ENCODE measurements at places on chromosomes 11 and 22. TPM values are rescaled to one million over a fixed set of nuclear protein-coding genes. Genes with fewer than 3 reads are reported as not detected.

C1QTNF4 gene
- total RNA-seq = not detected

ANO9 gene
- total RNA-seq = 45.6 TPM

HEPACAM gene
- not detected for total RNA-seq

SSH3 gene
- 19.4 TPM for total RNA-seq

KRTAP5-8 gene
- total RNA-seq = not detected

OR52E8 gene
- total RNA-seq = not detected

FLRT1 gene
- 0.36 TPM for total RNA-seq

TRPC6 gene
- total RNA-seq = not detected

TSSK2 gene
- total RNA-seq = not detected

DDX25 gene
- total RNA-seq = not detected

PIH1D2 gene
- 0.36 TPM for total RNA-seq

KRTAP5-1 gene
- total RNA-seq = not detected

HBE1 gene
- not detected for total RNA-seq

INPP5J gene
- total RNA-seq = 0.14 TPM

FAM180B gene
- not detected for total RNA-seq

ARHGAP20 gene
- 0.05 TPM for total RNA-seq

CNGA4 gene
- not detected for total RNA-seq

TBX1 gene
- not detected for total RNA-seq

MTFP1 gene
- total RNA-seq = 50.5 TPM

MORC2 gene
- total RNA-seq = 20.3 TPM

LGALS12 gene
- not detected for total RNA-seq

CRYBB2 gene
- total RNA-seq = not detected

PDE2A gene
- total RNA-seq = 0.97 TPM

NOL12 gene
- total RNA-seq = 33.3 TPM

THAP12 gene
- total RNA-seq = 46.2 TPM

ZDHHC5 gene
- 65.5 TPM for total RNA-seq

HNRNPUL2 gene
- total RNA-seq = 62.3 TPM

PHLDA2 gene
- total RNA-seq = 7.6 TPM

SCUBE2 gene
- total RNA-seq = not detected

TST gene
- total RNA-seq = 5.5 TPM

P2RY2 gene
- not detected for total RNA-seq

SLC6A5 gene
- total RNA-seq = not detected

F2 gene
- total RNA-seq = 0.29 TPM

GRAP2 gene
- total RNA-seq = 37.7 TPM

CADM1 gene
- total RNA-seq = 1.5 TPM

GDPD4 gene
- not detected for total RNA-seq

MMP20 gene
- not detected for total RNA-seq

HYLS1 gene
- 8.2 TPM for total RNA-seq

RAB30 gene
- 12.9 TPM for total RNA-seq

KRTAP5-2 gene
- not detected for total RNA-seq

NLRP10 gene
- not detected for total RNA-seq

DDI1 gene
- total RNA-seq = not detected

CST6 gene
- total RNA-seq = not detected

PHRF1 gene
- 32.4 TPM for total RNA-seq

USH1C gene
- not detected for total RNA-seq

SHISA8 gene
- 0.97 TPM for total RNA-seq

OR4C12 gene
- total RNA-seq = not detected

LTO1 gene
- 16.3 TPM for total RNA-seq

KDM4D gene
- total RNA-seq = 1.6 TPM

CABP2 gene
- not detected for total RNA-seq

NLRP14 gene
- not detected for total RNA-seq

CRYBA4 gene
- total RNA-seq = not detected

CLDN5 gene
- total RNA-seq = 0.31 TPM

ALX4 gene
- not detected for total RNA-seq

All from activated CD4-positive, alpha-beta memory T cell treated with anti-CD3 and anti-CD28 coated beads for 36 hours (primary cell).